Heart right ventricle (tissue), 16 donors: ENCODE measurements at places on chromosomes 16 and 17. TPM values are rescaled to one million over a fixed set of nuclear protein-coding genes. Genes with fewer than 3 reads are reported as not detected.
A peak's percentile ranks its signal among the peaks of the same experiment; 100 is the strongest.

DNA sequence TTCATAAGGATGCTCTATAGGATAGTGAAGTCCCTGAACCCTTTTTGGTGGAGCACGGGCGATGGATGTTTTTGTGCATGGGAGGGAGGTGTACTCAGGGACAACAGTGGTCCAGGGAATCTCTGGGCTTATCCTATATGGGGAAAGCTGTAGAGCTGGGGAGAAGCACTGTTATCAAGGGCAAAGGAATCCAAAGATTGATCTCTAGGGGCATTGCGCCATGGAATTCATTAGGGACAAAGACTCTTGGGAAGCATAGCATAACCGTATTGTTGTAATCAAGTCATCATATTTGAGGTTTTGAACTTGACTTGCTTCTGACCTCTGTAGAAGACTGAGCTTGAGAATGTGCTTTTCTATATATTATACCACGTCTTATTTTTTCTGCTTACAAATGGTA lies 172.9 kb upstream of the ZFHX3 start:
- no peak for DNase-seq

CDRT15 gene
- not detected for polyA plus RNA-seq

- no peak for DNase-seq
Observed at GRCh38 chr17:57422574-57423164, 166.3 kb downstream of the MSI2 start.

- DNase-seq, result no peak
Observed at GRCh38 chr16:57474671-57475661, 11.3 kb downstream of the DOK4 start.

DNA sequence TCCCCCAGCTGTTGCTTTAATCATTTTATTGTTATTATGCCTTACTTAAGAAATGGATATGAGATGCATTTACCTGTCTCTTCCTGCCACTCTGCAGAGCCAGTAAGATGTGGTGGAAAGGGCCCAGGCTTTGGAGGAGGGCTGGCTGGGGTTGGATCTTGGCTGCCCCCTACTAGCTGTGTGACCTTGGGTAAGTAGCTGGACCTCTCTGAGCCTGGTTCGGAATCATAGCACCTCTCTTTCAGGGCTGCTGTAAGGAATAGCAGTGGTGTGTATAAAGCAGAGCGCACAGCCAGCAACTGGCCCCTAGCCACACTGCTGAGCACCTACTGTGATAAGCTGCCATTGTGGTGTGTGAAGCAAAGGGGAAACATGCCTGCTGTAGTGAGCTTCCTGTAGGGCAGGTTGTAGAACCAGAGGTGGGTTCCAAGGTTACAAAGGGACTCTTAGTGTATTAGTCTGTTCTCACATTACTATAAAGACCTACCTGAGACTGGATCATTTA lies 23.9 kb downstream of the MAPT start:
- DNase-seq, result no peak

DNA sequence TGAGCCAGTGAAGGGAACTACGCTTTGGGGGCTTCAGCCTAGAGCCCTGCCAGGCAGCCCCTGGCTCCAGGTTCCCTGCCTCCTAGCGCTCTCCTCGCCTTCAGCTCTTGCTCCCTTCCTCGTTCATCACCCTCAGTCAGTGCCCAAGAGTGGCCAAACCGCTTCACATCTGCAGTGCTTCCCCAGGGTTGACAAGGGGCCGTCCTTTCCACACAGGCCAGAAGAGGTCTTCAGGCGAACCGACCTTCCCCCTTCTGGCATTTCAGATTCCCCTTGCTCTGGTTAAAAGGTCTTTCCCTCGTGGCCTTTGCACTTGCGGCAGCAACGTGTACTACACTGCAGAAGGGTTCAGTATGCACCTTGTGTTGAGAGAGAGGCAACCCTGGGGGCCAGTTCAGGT lies 4.1 kb downstream of the RASD1 start:
- DNase-seq, result no peak

- DNase-seq, result no peak
Observed at GRCh38 chr16:68285683-68286082, 21.4 kb downstream of the SLC7A6 start.

DNA sequence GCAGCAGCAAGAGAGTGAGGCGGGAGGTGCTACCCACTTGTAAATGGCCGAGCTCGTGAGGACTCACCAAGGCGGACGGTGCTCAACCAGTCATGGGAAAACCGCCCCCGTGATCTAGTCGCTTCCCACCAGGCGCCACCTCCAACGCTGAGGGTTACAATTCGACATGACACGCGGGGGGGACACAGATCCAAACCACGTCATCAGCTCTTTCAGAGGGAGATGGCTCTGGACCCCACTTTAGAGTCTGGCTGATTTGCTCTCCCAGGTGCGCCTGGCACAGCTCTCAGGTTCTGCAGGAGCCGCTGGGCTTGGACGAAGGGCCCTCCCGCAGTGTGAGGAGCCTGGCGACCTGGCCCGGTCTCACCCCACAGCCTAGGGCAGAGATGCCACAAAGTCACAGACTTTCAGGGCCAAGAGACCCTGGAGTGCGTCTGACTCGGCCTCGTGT lies 21.1 kb upstream of the DOC2B start:
- no peak for DNase-seq

STH gene
- not detected for polyA plus RNA-seq

GRCh38 chr17:16599537-16599936 lies 30.5 kb upstream of the ZNF287 start:
- DNase-seq, result no peak

GRCh38 chr17:77006971-77007649 lies 133.7 kb upstream of the SEC14L1 start:
- no peak for DNase-seq

DNA sequence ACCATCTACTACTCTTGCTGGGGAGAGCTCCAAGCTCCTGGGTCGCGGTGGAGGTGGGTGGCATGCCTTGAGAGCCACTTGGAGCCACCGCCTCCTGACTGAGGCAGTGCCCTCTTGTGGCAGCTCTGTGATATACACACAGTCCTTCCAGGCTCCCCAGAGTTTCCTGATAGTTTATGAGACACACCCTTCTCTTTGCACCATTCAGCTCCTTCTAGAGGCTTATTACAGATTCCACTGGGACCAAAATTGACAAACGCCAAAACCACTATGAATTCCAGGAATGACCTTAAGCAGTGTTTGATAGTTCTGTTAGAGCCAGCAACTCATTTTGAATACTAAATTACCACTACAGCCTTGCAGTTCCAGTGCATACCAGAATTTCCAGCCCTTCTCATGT lies 170.1 kb upstream of the CDH13 start:
- peak; percentile 28 for DNase-seq

GRCh38 chr16:12027558-12028287 lies 51.2 kb downstream of the SNX29 start:
- no peak for DNase-seq

DNA sequence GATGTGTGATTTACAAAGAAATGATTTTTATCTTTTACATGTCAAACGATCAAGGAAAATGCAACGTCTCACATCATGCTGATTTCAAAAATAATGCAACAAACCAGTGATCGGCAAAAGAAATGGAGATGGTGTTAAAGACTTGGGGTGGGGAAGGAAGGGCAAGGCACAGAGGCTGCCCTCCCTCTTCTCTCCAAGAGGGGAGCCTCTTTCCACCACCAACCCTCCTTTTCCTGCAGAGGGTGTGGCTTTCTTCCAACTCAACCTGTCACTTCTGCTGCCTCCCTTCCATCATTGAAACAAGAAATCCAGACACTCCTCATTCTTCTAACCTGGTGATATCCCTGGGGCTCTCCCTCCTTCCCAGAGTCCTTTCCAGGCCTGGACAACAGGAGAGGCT lies 320.8 kb downstream of the SLC39A11 start:
- DNase-seq, result no peak

DNA sequence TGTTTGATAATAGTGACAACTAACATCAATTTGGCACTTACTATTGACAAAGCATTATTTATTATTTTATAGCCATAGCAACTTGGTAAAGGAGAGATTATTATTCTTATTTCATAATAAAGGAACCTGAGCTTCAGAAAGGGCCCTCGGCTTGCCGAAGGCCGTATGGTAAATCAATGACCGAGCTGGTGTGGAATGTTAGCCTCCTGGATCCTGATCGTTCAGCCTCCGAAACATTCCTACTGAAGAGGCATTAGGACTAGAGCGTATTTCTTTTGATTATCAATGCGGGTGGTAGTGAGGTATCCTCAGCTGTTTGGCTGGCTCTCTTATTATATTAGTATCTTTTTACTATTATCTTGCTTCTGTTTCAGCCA lies 199.3 kb upstream of the TBX2 start:
- no peak for DNase-seq

GRCh38 chr16:15572329-15573001 lies 70.5 kb downstream of the MARF1 start:
- no peak for DNase-seq

PRSS22 gene
- polyA plus RNA-seq, result not detected

- DNase-seq, result no peak
Observed at GRCh38 chr16:72480911-72481310, 309.0 kb upstream of the PMFBP1 start.

AARS1 gene
- polyA plus RNA-seq, result 69.1 TPM

DNA sequence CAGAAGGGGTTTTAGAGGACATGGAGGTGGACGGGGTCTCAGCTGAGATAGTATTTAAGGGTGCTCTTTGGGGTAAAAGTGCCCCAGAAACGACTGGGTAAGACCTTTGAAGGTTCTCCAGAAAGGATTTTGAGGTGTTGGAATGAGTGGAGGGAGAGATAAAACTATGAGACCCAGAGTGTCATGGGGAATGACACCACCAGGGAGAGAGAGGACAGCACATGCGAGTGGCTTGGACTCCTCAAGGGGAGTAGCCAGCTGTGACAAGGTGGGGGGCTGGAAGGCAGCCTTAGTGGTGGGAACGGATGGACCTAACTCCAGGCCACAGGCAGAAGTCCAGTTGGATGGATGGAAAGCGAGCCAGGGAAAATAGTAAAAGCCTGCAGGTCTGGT lies 19.2 kb upstream of the PITPNM3 start:
- no peak for DNase-seq

CTRB1 gene
- polyA plus RNA-seq, result not detected

DNA sequence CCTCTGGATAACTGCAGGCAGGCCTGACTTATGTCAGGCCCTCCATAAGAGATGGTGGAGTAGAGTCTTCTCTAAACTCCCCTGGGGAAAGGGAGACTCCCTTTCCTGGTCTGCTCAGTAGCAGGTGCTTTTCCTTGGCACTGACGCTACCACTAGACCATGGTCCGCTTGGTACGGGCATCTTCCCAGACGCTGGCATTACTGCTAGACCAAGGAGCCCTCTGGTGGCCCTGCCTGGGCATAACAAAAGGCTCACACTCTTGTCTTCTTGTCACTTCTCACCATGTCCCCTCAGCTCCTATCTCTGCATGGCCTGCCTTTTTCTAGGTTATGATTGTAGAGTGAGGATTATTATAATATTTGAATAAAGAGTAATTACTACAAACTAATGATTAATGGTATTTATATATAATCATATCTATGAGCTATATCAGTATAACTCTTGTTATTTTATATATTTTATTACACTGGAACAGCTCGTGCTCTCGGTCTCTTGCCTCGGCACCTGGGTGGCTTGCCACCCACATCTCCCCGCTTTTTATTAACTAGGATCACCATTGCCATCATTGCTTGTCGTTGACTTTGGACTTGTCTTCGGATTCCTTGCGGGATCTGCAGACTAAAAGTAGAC lies 59.8 kb upstream of the ARL4D start:
- peak; percentile 70 for DNase-seq

SLC6A2 gene
- not detected for polyA plus RNA-seq

GDPD3 gene
- polyA plus RNA-seq, result 6.4 TPM

- DNase-seq, result peak; percentile 23
Observed at GRCh38 chr17:29640413-29640812, 17.7 kb upstream of the CORO6 start.

DNA sequence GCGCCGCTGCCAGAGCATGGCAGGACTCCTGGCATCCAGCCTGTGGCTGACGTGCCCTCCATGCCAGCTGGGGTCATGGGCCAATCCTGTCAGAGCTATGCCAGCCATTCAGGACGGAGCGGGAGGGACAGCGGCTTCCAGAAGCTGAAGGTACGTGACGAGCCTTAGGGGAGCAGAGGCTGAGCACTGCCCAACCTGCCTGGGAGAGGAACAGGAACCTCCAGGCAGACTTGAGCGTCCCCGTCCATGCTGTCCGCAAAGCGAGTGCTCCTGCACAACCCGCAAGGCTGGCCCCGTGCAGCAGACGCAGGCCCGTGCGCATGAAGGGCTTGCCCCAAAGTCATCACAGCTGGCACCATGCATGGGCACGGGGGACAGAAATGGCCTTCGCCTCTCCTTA lies 21.5 kb downstream of the NDUFAF8 start:
- DNase-seq, result no peak
